Fibroblast of lung (primary cell): ENCODE measurements at places on chromosomes 4 and X. TPM values are rescaled to one million over a fixed set of nuclear protein-coding genes. Genes with fewer than 3 reads are reported as not detected.

The PSAPL1 gene
- total RNA-seq: not detected in 2 replicates

The S100G gene
- not detected in 2 replicates for total RNA-seq

The ETDB gene
- total RNA-seq: not detected in 2 replicates

The DOK7 gene
- under 0.01 and 0.17 TPM in 2 replicates for total RNA-seq

The KIAA1210 gene
- not detected in 2 replicates for total RNA-seq

The TRAPPC11 gene
- total RNA-seq: 46.2 and 46.6 TPM in 2 replicates

The SH3TC1 gene
- total RNA-seq: 3.9 and 11.6 TPM in 2 replicates

The IL13RA2 gene
- 42.1 and 67.5 TPM in 2 replicates for total RNA-seq

The GPRIN3 gene
- under 0.01 TPM in 2 replicates for total RNA-seq

The POF1B gene
- total RNA-seq: not detected in 2 replicates

The CABS1 gene
- not detected in 2 replicates for total RNA-seq

The XG gene
- total RNA-seq: 1.3 and 4.1 TPM in 2 replicates

The AIFM1 gene
- 18.2 and 23.1 TPM in 2 replicates for total RNA-seq

The UGT2B15 gene
- not detected in 2 replicates for total RNA-seq

The MAGEA2 gene
- not detected in 2 replicates for total RNA-seq

The SPANXB1 gene
- not detected in 2 replicates for total RNA-seq

The CDKL2 gene
- total RNA-seq: 1.8 and 2.3 TPM in 2 replicates

The S100P gene
- not detected in 2 replicates for total RNA-seq

The GPC3 gene
- total RNA-seq: 7.1 and 45.5 TPM in 2 replicates

The HTR2C gene
- total RNA-seq: not detected in 2 replicates

The TAF7L gene
- total RNA-seq: 0.33 and 0.51 TPM in 2 replicates

The CCDC149 gene
- total RNA-seq: 11.0 and 13.9 TPM in 2 replicates

The WDR17 gene
- 2.1 and 4.5 TPM in 2 replicates for total RNA-seq

The TCEAL5 gene
- not detected in 2 replicates for total RNA-seq

The NPY2R gene
- total RNA-seq: not detected in 2 replicates

The TMEM255A gene
- total RNA-seq: under 0.01 TPM in 2 replicates

The TMPRSS11D gene
- total RNA-seq: not detected in 2 replicates

The FAM9B gene
- total RNA-seq: not detected in 2 replicates
